ENCODE measurements at places on chromosomes 2 and 18.

DNA sequence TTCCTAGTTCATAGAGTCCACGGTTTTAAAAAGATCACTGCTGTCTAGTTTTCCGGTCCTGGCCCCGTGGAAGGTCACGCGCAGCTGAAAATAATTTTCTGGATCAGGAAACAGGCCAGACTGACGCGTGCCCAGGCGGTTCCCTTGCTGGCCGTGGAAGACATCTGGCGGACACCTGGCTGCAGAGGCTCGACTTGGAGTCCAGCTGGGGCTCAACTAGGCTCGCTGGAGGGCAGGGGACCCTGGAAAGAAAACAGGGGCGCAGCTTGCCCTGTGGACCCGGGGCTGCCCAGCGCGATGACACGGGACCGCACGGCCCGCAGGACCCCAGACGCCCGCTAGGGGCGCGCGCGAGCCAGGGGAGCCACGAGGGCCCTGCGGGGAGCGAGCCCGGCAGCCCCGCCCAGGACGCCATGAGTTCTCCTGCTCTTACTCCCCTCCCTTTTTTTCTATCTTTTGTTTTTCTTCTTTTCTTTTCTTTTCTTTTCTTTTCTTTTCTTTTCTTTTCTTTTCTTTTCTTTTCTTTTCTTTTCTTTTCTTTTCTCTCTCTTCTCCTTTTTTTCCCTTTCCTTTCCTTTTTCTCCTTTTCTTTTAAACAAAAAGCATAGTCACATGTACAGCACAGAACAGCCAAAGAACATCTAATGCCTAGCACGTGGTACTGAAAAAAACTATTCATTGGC, 43.2 kb upstream of the UBE2F start:
- DNase-seq, result peak; percentile 75
- peaks cover 16% of the 10 kb centered on the region for H3K4me1 ChIP-seq
- no peak overlapping the region for H3K4me3 ChIP-seq
- no peak overlapping the region for H3K27ac ChIP-seq

- H3K27ac ChIP-seq, result no peak overlapping the region
- peak; percentile 49 for DNase-seq
- H3K4me1 ChIP-seq, result peaks cover 4% of the 10 kb centered on the region
- H3K36me3 ChIP-seq, result peaks cover 50% of the 10 kb centered on the region
- no peaks in the 10 kb centered on the region for H3K27me3 ChIP-seq
Observed at GRCh38 chr2:60794271-60794863, 38.3 kb downstream of the PAPOLG start.

DNA sequence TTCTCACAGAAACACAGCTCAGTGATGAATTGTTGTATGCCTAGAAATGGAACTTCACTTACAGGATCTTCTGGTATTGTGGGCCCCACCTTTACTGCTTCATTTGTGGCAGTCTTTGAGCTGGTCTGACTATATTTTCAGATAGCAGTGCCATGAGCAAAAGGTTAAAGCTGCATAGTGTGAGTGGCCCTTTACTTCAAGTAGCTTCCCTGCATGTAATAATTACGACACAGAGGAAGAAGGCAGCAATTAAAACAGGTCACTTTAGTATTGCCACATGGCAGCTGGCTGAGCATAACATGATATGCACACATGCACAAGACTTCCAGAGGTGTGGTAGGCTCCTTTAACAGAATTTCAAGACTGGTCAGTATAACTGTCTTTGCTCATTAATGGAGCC, 426.3 kb upstream of the ZEB2 start:
- no peaks in the 10 kb centered on the region for H3K4me1 ChIP-seq
- no peak overlapping the region for H3K4me3 ChIP-seq
- no peaks in the 10 kb centered on the region for H3K36me3 ChIP-seq
- no peak for DNase-seq
- no peak overlapping the region for H3K27ac ChIP-seq

DNA sequence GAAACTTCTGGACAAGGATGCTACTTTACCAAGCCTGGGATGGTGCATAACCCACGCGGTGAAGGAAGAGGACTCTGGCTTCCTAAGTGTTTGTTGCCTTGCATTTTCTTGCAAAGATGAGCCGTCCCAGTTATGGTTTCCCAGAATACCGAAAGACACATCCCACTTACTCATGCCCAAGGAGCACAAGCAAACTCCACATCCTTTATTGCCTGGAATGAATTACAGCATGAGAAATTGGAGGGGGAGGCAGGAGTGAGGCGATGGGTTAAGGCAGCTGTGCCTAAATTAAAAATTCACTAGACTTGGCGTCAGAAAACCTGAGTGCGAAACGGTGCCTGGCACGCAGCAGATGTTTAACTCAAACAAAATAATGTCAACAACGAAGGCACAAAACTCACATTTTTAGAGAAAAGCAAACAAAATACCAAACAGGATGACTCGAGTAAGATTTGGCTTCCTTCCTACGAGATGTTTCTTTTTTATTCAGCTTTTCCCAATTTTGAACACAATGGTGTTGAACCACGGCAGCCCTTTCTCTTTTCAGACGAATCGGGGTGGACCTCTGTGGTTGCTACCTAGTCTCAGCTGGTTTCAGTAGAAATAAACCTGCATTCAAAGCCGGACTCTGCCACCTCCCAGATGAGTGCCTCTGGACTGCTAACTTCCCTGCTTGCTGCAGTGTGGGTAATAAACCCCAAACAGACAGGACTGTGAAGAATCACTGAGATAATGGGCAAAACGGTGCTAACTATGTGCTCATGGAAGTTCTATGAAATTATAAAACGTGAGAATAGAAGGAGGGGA, 100.3 kb upstream of the NCK2 start:
- H3K27me3 ChIP-seq, result peaks cover 5% of the 10 kb centered on the region
- H3K4me3 ChIP-seq, result no peak overlapping the region
- no peak for DNase-seq
- H3K4me1 ChIP-seq, result no peaks in the 10 kb centered on the region
- no peak overlapping the region for H3K27ac ChIP-seq

DNA sequence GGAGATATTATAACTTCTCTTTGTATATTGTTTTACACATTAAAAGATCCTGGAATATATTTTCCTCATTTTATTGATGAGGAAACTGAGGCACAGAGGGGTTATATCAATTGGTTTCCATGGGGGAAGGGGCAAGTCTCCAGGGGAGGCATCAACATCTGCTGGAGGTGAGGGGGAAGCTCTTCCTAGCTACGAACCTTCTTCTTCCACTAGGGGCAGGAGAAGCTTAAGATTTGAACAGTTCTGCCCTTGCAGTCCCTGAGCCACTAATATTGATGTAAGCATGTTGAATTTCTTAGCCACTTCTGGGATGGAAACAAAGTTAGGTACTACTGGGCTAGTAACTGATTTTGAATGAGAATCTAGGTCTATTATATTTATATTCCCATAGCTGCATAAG, 140.1 kb upstream of the AQP4 start:
- no peak overlapping the region for H3K27ac ChIP-seq
- no peaks in the 10 kb centered on the region for H3K36me3 ChIP-seq
- H3K4me1 ChIP-seq, result no peaks in the 10 kb centered on the region

- H3K36me3 ChIP-seq, result no peaks in the 10 kb centered on the region
- H3K4me1 ChIP-seq, result no peaks in the 10 kb centered on the region
- H3K27ac ChIP-seq, result no peak overlapping the region
- H3K27me3 ChIP-seq, result no peaks in the 10 kb centered on the region
- no peak for DNase-seq
- no peak overlapping the region for H3K4me3 ChIP-seq
Observed at GRCh38 chr18:26764586-26764985, 100.9 kb downstream of the AQP4 start.

GRCh38 chr2:26838121-26838906, 9.6 kb upstream of the DPYSL5 start:
- no peaks in the 10 kb centered on the region for H3K36me3 ChIP-seq
- H3K27me3 ChIP-seq, result peaks cover 8% of the 10 kb centered on the region
- DNase-seq, result no peak
- no peak overlapping the region for H3K4me3 ChIP-seq
- no peaks in the 10 kb centered on the region for H3K4me1 ChIP-seq

- peak overlapping the region; percentile 3 for H3K4me3 ChIP-seq
- peak; percentile 66 for DNase-seq
- H3K27ac ChIP-seq, result peak overlapping the region; percentile 57
- peaks cover 21% of the 10 kb centered on the region for H3K4me1 ChIP-seq
Observed at GRCh38 chr2:147663153-147663961, 181.5 kb upstream of the ACVR2A start.

GRCh38 chr2:11996618-11997017, 250.2 kb downstream of the LPIN1 start:
- no peaks in the 10 kb centered on the region for H3K36me3 ChIP-seq
- H3K4me3 ChIP-seq, result no peak overlapping the region
- H3K4me1 ChIP-seq, result no peaks in the 10 kb centered on the region
- DNase-seq, result no peak
- H3K27ac ChIP-seq, result no peak overlapping the region

Data from CD4-positive, alpha-beta memory T cell (primary cell).